ENCODE measurements at places on chromosomes 12 and 14. TPM values are rescaled to one million over a fixed set of nuclear protein-coding genes. Genes with fewer than 3 reads are reported as not detected.

Gene GPR68
- total RNA-seq = 0.10 TPM

Gene BICD1
- 49.3 TPM for total RNA-seq

Gene AKAP3
- total RNA-seq = 0.54 TPM

- H3K4me1 ChIP-seq = no peaks in the 10 kb centered on the region
- H3K27me3 ChIP-seq = no peaks in the 10 kb centered on the region
- no peak overlapping the region for H3K4me3 ChIP-seq
- no peaks in the 10 kb centered on the region for H3K36me3 ChIP-seq
- peak; percentile 1 for DNase-seq
Measured at GRCh38 chr14:89276424-89276975, 140.5 kb downstream of the FOXN3 start.

GRCh38 chr14:61812347-61813095 lies 50.3 kb downstream of the SNAPC1 start:
- peaks cover 17% of the 10 kb centered on the region for H3K27me3 ChIP-seq
- no peak within 1 kb of the TSS for H3K4me3 ChIP-seq
- no peak for DNase-seq
- no peak within 1 kb of the TSS for H3K27ac ChIP-seq

DNA sequence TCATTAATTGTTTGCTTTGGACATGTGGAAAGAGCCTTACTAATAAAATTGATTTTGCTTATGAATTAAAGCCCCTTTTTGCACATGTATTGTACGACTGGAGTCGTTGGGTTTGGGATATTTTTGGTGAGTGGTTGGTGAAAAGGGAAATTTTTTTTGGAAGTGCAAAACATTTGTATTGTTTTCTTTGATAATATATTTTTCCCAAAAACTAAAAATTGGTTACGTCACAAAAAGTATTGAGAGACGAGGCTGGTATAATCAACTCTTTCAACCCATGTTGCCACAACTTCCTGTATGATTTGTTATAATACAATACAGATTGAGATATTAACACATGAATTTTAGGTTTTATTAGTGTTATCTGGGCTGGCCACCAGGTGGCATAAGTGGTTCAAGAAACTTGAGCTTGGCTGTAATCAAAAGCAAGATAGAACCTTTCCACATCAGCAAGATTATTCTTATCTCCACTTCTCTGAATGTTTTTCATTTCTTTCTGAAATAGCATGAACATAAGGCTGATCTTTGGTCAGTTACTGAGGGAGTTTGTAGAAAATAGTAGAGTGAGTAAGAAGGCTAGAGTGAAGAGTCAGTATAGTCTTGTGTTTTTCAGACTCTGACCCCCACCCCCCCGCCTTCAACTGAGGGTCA lies 8.7 kb downstream of the NGDN start:
- H3K4me3 ChIP-seq = no peak overlapping the region
- DNase-seq = peak; percentile 58
- no peak overlapping the region for H3K27ac ChIP-seq
- no peaks in the 10 kb centered on the region for H3K27me3 ChIP-seq
- peaks cover 76% of the 10 kb centered on the region for H3K36me3 ChIP-seq

DNA sequence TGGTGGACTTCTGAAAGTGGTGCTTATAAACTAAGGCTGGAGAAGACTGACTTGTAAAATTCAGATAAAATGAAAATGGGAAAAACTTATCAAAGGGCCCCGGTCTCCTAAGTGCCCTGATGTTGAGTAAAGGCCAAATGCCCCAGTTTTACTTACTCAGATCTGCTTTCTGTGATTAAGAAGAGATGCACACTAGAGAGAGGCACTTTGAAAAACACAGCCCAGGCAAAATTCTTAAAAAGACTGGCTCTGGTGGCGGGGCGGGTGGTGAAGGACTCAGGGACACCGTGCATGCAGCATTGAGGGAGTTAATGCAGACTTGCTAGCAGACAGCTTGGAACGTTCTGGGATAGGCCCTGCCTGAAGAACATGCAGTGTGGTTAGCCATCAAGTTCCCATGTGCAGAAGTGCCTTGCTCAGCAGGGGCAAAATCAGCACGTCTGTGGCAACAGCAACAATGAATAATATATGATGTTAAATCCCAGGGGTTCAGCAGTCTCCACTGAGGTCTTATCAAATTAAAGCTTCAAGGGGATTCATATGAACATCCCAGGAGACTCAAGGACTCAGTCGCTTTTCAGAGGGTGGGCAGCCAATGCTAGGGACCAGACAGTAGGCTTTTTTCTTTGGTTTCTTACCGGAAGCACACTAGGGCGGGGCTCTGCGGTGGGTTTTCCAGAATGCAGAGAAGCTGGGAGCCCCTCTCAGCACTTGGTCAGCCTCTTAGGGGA lies 105.0 kb downstream of the DAD1 start:
- no peak overlapping the region for H3K27ac ChIP-seq
- no peak for DNase-seq
- H3K4me3 ChIP-seq = no peak overlapping the region

GRCh38 chr12:67541625-67541991 lies 106.9 kb upstream of the DYRK2 start:
- H3K36me3 ChIP-seq = no peaks in the 10 kb centered on the region
- peaks cover 21% of the 10 kb centered on the region for H3K4me1 ChIP-seq
- H3K27me3 ChIP-seq = no peaks in the 10 kb centered on the region
- peak overlapping the region; percentile 24 for H3K27ac ChIP-seq
- no peak for DNase-seq
- H3K4me3 ChIP-seq = no peak overlapping the region

Gene MGST1
- total RNA-seq = 415 TPM

Gene ALDH1L2
- total RNA-seq = 165 TPM

GRCh38 chr12:6627616-6628015 lies 8.1 kb downstream of the LPAR5 start:
- H3K27me3 ChIP-seq = no peaks in the 10 kb centered on the region
- no peak overlapping the region for H3K4me3 ChIP-seq
- no peak for DNase-seq
- no peak overlapping the region for H3K27ac ChIP-seq

Gene GZMB
- total RNA-seq = not detected

- H3K4me3 ChIP-seq = no peak overlapping the region
- no peaks in the 10 kb centered on the region for H3K36me3 ChIP-seq
- no peaks in the 10 kb centered on the region for H3K4me1 ChIP-seq
- no peak for DNase-seq
- no peak overlapping the region for H3K27ac ChIP-seq
Measured at GRCh38 chr12:6059221-6059620, 65.2 kb downstream of the VWF start.

GRCh38 chr14:51073731-51074130 lies 21.2 kb downstream of the TRIM9 start:
- H3K36me3 ChIP-seq = peaks cover 6% of the 10 kb centered on the region
- H3K27ac ChIP-seq = no peak overlapping the region
- H3K4me3 ChIP-seq = no peak overlapping the region
- peaks cover 15% of the 10 kb centered on the region for H3K4me1 ChIP-seq

- H3K4me3 ChIP-seq = no peak overlapping the region
- DNase-seq = no peak
- H3K36me3 ChIP-seq = no peaks in the 10 kb centered on the region
- no peaks in the 10 kb centered on the region for H3K27me3 ChIP-seq
- H3K4me1 ChIP-seq = no peaks in the 10 kb centered on the region
Measured at GRCh38 chr12:26512213-26512612, 316.8 kb downstream of the SSPN start.

DNA sequence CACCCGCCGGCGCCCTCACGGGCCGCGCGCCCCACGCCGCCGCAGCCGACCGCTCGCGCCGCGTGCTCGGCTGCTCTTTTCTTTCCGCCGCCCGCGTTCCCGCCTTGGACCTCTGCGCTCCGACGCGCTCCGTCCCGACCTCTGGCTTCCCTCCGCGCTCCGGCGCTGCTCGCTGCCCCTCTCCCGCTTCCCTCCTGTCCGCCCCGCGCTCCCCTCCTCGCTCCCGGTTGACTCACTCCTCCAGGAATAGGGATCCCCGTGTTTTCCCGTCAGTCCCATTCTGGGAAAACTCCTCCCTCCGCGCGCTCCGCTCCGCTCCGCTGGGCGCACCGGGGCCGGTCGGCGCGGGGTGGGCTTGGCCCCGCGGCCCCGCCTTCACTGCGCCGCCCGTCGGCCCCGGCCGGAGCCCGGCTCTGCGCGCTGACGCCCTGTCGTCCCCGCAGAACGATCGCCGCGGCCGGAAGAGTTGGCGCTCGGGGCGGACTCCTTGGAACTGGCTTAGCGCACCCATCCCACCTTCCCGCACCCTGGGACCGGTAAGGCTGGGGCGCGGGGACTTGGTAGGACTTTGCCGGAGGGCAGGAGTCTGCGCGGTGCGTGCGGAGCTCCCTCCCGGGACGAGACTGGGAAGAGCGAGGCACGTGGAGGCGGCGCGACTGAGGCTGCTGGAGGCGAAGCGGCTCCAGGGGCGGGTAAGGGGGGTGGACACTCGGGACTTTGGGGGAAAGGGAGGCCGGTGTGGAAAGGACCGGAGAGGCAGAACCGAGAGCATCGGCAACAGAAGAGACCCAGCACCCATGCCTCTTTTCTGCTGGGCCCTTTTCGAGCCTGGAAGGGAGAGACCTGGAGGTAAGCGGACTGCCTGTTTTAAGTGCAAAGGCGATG lies 550 bp downstream of the TEAD4 start:
- DNase-seq = peak; percentile 75
- peaks cover 19% of the 10 kb centered on the region for H3K36me3 ChIP-seq
- peak overlapping the region; percentile 82 for H3K4me3 ChIP-seq
- H3K27me3 ChIP-seq = no peaks in the 10 kb centered on the region
- peak overlapping the region; percentile 69 for H3K27ac ChIP-seq

- H3K36me3 ChIP-seq = peaks cover 97% of the 10 kb centered on the region
- H3K4me1 ChIP-seq = no peaks in the 10 kb centered on the region
- no peak overlapping the region for H3K4me3 ChIP-seq
Measured at GRCh38 chr12:132736913-132737312, 24.7 kb downstream of the ANKLE2 start.

Gene IKBIP
- total RNA-seq = 29.2 TPM

Gene KRT85
- total RNA-seq = not detected

Data from MCF 10A (cell line).